Psoas muscle (tissue), 8 donors: ENCODE measurements at places on chromosomes 5 and 9. TPM values are rescaled to one million over a fixed set of nuclear protein-coding genes. Genes with fewer than 3 reads are reported as not detected.

GRCh38 chr5:16970826-16971225 lies 34.7 kb upstream of the MYO10 start:
- H3K4me1 ChIP-seq: no peaks in the 10 kb centered on the region
- H3K27ac ChIP-seq: no peak overlapping the region
- H3K4me3 ChIP-seq: no peak overlapping the region
- no peak for DNase-seq

GRCh38 chr5:93161661-93162654 lies 419.1 kb downstream of the NR2F1-AS1 start:
- no peak overlapping the region for H3K27ac ChIP-seq
- H3K4me1 ChIP-seq: peaks cover 11% of the 10 kb centered on the region
- no peak overlapping the region for H3K4me3 ChIP-seq
- no peaks in the 10 kb centered on the region for H3K27me3 ChIP-seq

Gene WDR38
- total RNA-seq: not detected

Gene PRUNE2
- total RNA-seq: 7.6 TPM

DNA sequence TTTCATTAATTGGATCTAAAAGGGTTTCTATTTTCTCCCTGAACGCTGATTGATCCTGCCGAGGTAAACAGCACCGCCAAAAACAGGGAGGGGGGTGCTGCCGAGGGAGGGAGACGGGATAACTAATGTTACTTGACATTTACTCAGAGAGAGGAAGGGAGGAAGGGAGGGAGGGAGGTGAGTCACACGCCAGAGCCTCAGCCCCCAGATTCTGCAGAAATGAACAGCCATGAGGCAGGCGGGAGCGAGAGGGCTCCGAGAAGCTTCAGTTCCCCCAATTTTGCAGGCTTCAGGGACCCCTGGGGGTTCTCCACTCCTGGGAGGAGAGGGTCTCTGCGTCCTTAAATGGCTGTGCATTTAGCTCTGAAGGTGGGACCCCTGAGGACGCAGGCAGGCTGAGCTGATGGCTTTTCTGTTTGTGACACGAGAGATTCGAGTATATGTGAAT lies 59.1 kb upstream of the IER5L start:
- H3K27me3 ChIP-seq: no peaks in the 10 kb centered on the region
- H3K4me3 ChIP-seq: no peak overlapping the region
- no peaks in the 10 kb centered on the region for H3K36me3 ChIP-seq
- peak; percentile 23 for DNase-seq

GRCh38 chr5:82295144-82295543 lies 17.0 kb upstream of the RPS23 start:
- H3K4me1 ChIP-seq: no peaks in the 10 kb centered on the region
- no peak for DNase-seq
- H3K27me3 ChIP-seq: no peaks in the 10 kb centered on the region
- no peak overlapping the region for H3K27ac ChIP-seq
- no peak overlapping the region for H3K4me3 ChIP-seq

DNA sequence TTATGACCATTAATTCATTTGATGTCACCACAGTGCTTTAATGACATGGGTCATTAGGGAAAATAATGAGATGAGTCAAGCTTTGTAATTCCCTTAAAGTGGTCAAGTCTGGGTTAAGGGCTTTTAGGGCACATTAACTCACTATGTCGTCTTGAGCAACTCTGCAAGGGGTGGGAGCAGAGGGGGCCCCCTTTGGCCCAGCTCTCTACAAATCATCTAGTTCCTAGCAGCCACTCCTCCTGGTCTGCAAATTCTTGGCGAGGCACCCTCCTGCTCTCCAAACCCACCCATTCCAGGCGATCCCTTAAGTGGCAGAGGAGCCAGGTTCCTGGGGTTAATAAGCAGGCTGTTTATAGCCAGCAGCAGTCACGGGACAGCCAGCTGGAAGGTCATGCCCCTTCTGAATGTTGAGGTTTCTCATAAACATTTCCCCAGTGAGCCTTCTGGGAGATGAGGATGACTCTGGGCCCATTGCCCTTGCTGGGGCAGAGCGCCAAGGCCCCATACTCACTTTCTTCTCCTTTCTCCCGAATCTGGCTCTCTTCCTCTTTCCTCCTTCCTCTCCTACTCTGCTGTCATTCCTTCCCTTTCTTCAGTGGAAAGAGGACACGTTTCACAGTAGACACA lies 14.3 kb upstream of the GPX3 start:
- H3K36me3 ChIP-seq: no peaks in the 10 kb centered on the region
- peaks cover 32% of the 10 kb centered on the region for H3K4me1 ChIP-seq
- peak overlapping the region; percentile 6 for H3K4me3 ChIP-seq
- H3K27ac ChIP-seq: peak overlapping the region; percentile 76
- DNase-seq: peak; percentile 93
- H3K27me3 ChIP-seq: no peaks in the 10 kb centered on the region

GRCh38 chr5:37578176-37578575 lies 199.1 kb downstream of the WDR70 start:
- peaks cover 5% of the 10 kb centered on the region for H3K4me1 ChIP-seq
- H3K27me3 ChIP-seq: no peaks in the 10 kb centered on the region
- no peak overlapping the region for H3K4me3 ChIP-seq
- no peaks in the 10 kb centered on the region for H3K36me3 ChIP-seq

GRCh38 chr5:1400936-1401335 lies 44.3 kb downstream of the SLC6A3 start:
- H3K27ac ChIP-seq: no peak overlapping the region
- no peaks in the 10 kb centered on the region for H3K36me3 ChIP-seq
- no peak overlapping the region for H3K4me3 ChIP-seq
- peaks cover 2% of the 10 kb centered on the region for H3K27me3 ChIP-seq
- peak; percentile 35 for DNase-seq

DNA sequence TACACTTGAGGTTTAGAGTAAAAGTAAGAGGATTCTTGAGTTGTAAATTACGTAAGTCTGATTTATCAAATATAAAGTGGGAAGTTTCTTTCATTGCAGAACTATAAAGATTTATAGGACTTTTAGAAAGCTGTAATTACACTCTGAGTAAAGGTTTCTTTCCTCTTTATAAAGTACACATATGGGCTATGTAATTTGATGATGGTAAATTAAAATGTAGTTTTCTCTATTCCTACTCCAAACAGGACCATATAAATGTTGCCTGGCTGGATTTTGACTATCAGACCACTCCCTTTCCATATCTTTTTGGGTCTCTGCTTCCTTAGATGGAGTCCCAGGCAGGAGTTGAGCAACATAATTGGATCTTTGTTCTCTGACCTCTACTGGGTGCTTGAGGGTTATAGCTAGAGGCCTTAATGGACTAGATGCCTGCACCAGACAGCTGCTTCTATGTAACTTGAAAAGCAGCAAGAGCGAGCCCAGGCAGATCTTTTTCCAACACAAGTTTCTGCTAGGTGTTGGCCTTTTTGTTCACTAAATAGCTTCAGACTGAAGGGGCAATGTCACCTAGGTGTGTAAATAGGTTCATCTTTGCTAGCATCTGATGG lies 11.4 kb upstream of the TEX48 start:
- no peak overlapping the region for H3K27ac ChIP-seq
- no peaks in the 10 kb centered on the region for H3K4me1 ChIP-seq
- no peak overlapping the region for H3K4me3 ChIP-seq
- DNase-seq: no peak

GRCh38 chr5:143334903-143335302 lies 68.6 kb downstream of the NR3C1 start:
- no peak overlapping the region for H3K4me3 ChIP-seq
- peaks cover 72% of the 10 kb centered on the region for H3K4me1 ChIP-seq
- no peaks in the 10 kb centered on the region for H3K27me3 ChIP-seq
- H3K27ac ChIP-seq: peak overlapping the region; percentile 56

GRCh38 chr5:123845356-123846100 lies 333.6 kb downstream of the CSNK1G3 start:
- no peaks in the 10 kb centered on the region for H3K36me3 ChIP-seq
- no peaks in the 10 kb centered on the region for H3K4me1 ChIP-seq
- no peak for DNase-seq
- no peak overlapping the region for H3K4me3 ChIP-seq
- no peaks in the 10 kb centered on the region for H3K27me3 ChIP-seq

GRCh38 chr5:170538096-170538465 lies 34.3 kb downstream of the KCNIP1 start:
- no peak for DNase-seq
- no peak overlapping the region for H3K27ac ChIP-seq
- no peak overlapping the region for H3K4me3 ChIP-seq
- no peaks in the 10 kb centered on the region for H3K36me3 ChIP-seq
- H3K27me3 ChIP-seq: no peaks in the 10 kb centered on the region

Gene CNTNAP3B
- 1.3 TPM for total RNA-seq

Gene CAMK4
- not detected for total RNA-seq

DNA sequence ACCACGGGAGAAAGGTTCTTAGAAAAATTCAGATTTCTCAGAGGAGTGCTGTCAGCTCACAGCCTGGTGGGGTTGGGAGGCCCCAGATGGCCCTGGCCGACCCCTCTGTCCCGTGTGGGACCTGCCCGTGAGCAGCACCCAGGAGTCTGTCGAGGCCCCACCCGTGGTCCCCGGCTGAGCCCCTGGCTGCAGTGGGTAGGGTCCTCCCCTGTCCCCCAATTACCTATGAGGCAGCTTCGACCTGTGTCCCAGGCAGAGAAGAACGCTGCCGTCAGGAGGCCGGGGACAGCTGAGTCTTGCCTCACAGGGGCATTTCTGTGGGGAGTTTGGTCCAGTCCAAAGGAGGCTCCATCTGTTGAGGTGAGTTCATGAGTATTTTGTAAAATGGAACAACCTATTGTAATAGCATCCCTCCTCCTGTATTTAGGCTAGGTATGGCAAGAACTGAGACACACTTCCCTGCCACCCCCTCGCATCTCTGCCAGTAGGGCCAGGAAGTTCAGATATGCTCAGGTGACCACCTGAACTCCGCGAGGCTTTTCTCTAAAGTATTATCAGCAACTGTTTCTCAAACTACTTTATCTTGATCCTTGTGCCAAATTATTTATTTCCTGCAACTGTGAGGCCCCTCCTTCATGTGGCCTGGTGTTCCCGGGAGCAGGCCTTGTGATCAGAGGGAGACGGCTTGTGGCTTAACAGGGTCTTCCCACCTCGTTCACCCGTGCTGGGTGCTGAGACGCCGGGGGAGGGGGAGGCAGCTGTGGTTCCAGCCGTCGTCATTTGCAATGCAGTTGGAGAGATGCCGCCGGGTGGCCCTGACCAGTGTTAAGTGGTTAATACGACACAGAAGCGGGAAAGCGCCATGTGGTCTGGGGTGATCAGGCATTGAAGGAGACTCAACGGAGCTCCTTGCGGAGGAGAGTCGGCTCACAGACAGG lies 1.7 kb downstream of the AHRR start:
- H3K4me3 ChIP-seq: no peak overlapping the region
- no peaks in the 10 kb centered on the region for H3K36me3 ChIP-seq
- no peaks in the 10 kb centered on the region for H3K4me1 ChIP-seq
- H3K27me3 ChIP-seq: peaks cover 72% of the 10 kb centered on the region
- no peak overlapping the region for H3K27ac ChIP-seq
- DNase-seq: no peak

- DNase-seq: no peak
- peaks cover 10% of the 10 kb centered on the region for H3K4me1 ChIP-seq
- peak overlapping the region; percentile 69 for H3K4me3 ChIP-seq
- no peaks in the 10 kb centered on the region for H3K27me3 ChIP-seq
- peak overlapping the region; percentile 85 for H3K27ac ChIP-seq
These were observed 1.2 kb downstream of the MTAP start for GRCh38 chr9:21803649-21804048.

DNA sequence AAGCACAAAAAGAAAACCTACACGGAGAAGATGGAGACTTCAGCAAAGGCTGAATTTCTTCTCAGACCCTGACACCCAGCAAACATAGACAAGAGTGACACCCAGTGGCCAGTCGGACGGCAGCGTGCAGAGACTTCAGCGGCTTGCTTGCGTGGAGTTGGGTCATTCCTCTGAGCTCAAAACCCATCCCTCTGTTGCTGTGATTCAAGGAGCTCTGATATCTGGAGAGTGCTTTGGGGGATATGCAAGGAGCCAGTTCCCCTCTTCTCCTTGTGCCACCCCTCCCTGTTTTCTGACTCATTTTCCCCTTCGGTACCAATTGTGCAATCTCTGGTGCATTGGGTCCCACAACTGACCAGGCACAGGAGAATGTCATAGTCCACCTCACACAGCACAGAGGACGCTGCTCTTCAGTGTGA lies 27.5 kb downstream of the SH3TC2 start:
- no peak overlapping the region for H3K4me3 ChIP-seq
- peaks cover 4% of the 10 kb centered on the region for H3K4me1 ChIP-seq
- no peaks in the 10 kb centered on the region for H3K36me3 ChIP-seq

DNA sequence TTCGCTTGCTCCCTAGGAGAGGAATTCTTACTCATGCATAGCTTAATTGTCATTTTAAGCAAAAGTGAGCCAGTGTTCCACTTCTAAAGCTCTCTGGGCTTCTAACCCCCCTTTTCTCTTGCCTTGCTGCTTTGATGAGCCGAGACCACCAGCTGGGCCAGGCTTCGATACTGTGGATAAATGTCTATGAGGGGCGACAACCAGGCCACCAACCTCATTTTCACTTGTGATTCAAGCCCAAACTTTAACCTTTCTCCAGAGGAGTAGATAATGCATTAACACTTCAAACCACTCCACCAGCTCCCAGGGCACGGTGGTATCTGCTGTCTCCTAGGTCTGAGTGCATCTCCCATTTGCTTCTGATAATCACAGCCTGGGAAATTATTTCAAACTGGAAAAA lies 205.6 kb downstream of the PSAT1 start:
- DNase-seq: no peak
- no peaks in the 10 kb centered on the region for H3K36me3 ChIP-seq
- H3K27ac ChIP-seq: no peak overlapping the region
- H3K4me3 ChIP-seq: no peak overlapping the region

DNA sequence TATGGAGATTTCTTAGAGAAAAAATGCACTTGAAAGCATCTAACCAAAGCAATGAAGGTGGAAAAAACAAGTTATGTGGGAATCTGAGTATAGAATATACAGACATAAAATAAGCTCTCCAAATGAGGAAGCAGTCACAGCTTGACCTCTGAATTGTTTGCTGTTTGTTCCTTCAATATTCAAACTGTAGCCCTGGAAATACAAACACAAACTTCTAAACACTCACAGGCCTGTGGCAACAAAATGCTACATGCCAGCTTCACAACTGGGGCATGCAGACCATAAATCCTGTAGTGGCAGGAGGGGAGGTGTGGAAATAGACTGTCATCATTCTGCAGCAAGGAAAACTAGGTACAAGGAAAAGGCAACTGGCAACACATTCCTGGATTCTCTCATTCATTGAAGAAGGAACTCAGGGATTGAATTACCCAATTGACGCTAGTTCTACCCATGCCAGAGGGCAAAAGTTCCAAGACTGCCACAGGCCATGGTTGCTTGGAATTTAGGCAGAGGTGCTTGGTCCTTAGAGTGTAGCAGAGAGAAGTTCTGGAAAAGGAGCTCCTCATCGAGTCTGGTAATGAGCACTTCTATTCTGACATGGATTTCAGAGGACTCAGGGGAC lies 349.6 kb downstream of the PDE4D start:
- no peaks in the 10 kb centered on the region for H3K36me3 ChIP-seq
- peak overlapping the region; percentile 94 for H3K27ac ChIP-seq
- peaks cover 85% of the 10 kb centered on the region for H3K4me1 ChIP-seq
- H3K27me3 ChIP-seq: no peaks in the 10 kb centered on the region
- peak overlapping the region; percentile 27 for H3K4me3 ChIP-seq
- DNase-seq: peak; percentile 59

- DNase-seq: no peak
- no peaks in the 10 kb centered on the region for H3K36me3 ChIP-seq
- H3K27ac ChIP-seq: no peak overlapping the region
- no peaks in the 10 kb centered on the region for H3K27me3 ChIP-seq
These were observed 6.2 kb downstream of the ZNF883 start for GRCh38 chr9:113005777-113006176.

GRCh38 chr5:172004824-172005237 lies 1.6 kb downstream of the FBXW11 start:
- no peak for DNase-seq
- peak overlapping the region; percentile 98 for H3K27ac ChIP-seq
- peaks cover 50% of the 10 kb centered on the region for H3K4me1 ChIP-seq
- peak overlapping the region; percentile 96 for H3K4me3 ChIP-seq

Gene TMEM252
- total RNA-seq: not detected

Gene CDX1
- total RNA-seq: not detected

- peaks cover 8% of the 10 kb centered on the region for H3K27me3 ChIP-seq
- no peaks in the 10 kb centered on the region for H3K36me3 ChIP-seq
- H3K4me3 ChIP-seq: no peak overlapping the region
- H3K4me1 ChIP-seq: no peaks in the 10 kb centered on the region
These were observed 98.1 kb downstream of the PAX5 start for GRCh38 chr9:36935768-36936497.
